ENCODE measurements at places on chromosomes 16 and 17.

DNA sequence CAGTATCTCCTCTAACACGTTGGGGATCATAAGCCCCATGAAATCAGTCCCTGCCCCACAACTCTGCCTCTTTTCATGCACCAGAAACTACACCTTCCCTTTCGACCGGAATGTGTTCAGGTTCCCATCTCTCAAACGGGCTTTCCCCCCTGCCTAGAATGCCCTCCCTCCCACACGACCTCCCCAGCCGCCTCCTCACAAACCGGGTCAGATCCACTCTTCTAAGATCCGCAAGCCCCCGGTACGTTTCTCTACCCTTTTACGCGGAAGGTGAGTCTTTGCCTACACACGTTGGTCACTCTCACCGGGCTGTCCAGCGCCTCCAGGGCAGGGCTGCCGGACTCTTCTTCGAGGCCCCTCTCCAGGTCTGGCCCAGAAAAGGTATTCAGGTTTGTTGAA lies 708 bp downstream of the DHX33 start:
- no peak for DNase-seq

DNA sequence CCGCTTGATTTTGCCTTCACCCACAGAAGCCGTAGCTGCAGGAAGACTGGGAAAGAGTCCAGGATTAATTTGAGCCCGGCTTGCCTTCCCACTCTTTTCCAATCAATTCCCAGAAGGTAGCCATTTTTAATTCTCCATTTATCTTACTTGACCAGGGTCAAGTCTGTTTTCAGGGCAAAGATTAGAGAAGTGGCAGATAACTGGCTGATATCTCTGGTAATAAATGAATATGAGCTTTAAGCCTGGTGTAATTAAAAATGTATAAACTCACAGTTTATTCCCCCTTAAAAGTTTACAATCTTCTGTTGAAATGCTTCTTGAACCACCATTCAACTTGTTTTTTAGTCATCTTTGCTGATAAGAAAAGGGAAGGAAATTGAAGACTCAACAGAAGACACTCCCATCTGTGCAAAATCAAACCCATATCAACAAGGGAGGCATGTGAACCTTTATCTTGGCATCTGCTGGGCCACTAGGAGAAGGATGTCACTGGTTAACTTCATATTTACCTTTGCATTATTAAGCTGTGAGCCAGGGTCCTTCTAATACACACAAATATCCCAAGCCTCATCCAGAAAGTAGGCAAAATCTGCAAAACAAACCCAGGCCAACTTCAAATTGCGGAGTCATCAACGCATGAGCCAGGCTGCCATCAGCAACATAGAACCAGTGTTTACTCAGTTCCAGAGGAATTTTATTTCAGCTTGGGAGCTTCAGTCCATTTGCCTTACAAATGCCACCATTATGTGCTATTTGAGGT lies 314.6 kb upstream of the MAF start:
- DNase-seq, result no peak

DNA sequence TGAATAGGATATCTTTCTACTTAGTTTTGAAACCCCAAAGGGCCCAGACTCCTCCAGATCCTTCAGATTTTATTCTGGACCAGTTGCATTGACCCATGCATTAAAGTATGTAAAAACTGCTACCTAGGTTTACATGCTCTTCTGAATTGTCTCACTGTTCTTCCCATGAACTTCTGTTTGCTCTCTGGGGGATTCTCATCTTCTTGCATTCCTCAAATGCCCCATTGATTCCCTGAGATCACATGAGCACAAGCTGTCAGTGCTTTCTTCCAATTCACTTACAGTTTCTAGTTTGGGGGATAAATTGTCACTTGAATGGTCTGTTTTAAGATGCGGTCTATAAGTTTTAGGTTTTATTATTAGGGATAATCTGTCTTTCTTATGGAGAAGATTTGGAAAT lies 188.9 kb upstream of the KIF2B start:
- no peak for DNase-seq

DNA sequence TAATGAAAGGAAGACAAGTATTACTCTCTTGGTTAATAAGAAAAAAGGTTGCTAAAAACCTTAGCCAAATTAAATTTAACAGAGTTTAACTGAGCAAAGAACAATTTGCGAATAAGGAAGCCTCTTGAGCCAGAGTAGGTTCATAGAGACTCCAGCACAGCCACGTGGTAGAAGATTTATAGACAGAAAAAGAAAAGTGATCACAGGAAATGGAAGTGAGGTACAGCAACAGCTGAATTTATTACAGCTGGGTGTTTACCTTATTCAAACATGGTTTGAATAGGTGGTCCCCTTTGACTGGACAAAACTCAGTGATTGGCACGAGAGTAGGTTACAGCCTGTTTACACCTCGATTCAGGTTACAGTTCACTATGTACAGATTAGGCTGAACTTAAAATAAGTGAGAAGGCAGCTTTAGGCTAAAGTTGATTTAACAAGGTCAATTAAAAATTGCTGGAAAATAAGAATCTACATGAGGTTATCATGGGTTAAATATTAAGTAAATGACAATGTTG lies 3.3 kb upstream of the CCL15 start:
- no peak for DNase-seq

GRCh38 chr17:41548844-41549595 lies 20.9 kb upstream of the KRT19 start:
- peak; percentile 82 for DNase-seq

DNA sequence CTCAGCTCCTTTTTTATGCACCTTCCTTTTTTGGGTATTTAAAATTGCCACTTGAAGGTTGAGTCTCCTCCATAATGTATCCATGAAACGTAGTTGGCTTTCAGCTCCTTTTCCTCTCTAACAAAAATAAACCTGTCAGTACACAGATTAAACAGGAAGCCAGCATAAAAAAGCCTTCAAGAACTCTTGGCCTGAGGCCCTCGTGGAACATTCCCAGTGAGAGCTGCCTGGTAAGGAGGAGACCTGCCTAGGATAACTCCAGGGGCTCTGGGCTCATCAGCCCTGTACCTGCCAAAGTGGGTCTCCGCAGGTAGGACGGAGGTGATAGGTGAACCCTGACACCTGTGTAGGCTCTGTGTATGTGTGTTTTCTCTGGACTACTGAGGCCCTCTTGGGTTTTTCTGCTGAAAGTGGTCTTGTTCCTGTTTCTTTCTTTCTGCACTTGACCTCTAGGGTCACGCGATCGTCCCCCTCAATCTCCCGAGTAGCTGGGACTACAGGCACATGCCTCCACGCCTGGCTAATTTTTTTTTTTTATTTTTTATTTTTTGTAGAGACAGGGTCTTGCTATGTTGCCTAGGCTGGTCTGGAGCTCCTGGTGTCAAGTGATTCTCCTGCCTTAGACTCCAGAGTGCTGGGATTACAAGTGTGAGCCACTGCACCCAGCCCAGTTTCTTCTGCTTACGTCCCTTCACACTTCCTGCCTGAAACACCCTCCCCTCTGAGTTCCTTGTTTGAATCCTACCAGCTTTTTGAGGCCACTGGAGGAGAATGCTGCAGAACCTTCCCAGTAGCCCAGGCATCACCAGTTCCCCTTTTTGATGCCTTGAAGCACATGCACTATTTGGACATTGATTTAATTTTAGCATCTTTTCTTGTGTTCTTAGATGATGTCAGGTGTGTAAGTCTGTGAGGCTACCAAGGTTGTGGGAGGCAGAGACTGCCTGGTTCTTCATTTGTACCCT lies 9.8 kb downstream of the PGS1 start:
- no peak for DNase-seq

- DNase-seq, result no peak
Measured at GRCh38 chr17:4001048-4001590, 36.9 kb upstream of the ATP2A3 start.

DNA sequence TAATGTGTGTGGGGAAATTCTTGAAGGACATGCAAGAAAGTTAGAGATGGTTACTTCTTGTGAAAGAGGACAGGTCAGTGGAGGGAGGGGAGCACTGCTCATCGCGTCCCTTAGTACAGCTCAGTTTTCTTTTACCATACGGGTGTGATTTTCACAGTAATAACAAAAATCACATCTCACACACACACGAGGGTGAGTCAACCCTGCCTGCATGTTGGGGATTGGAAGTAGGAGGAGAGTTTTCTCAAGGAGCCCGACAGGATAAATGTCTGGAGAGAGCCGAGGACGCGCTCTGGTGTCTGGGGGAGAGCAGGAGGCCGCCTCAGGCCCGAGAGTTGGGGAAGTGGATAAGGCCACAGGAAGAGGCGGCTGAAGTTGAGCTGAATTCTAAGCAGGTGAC lies 16.4 kb downstream of the PLCD3 start:
- DNase-seq, result no peak

DNA sequence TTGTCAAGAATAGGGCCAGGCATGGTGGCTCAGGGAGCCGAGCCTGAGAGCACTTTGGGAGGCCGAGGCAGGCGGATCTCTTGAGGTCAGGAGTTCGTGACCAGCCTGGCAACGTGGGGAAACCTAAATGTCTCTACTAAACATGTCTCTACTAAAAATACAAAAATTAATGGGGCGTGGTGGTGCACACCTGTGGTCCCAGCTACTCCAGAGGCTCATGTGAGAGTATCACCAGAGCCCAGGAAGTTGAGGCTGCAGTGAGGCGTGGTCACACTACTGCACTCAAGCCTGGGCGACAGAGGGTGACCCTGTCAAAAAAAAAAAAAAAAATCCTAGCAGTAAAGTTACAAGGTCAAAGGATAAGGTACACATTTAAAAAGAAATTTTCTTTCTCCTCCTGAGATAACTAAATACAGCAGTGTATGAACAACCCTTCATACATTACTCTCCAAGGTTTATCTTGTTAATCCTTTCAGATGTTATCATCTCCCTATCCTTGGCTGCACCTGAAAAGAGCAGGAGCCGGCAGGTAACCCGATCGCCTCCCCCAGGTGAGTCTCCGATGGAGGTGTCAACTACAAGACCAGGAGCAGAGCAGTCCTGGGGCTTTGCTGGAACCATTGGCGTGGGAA lies 122.3 kb downstream of the GOSR1 start:
- DNase-seq, result no peak

GRCh38 chr16:2751577-2752034 lies 832 bp upstream of the SRRM2 start:
- no peak for DNase-seq

DNA sequence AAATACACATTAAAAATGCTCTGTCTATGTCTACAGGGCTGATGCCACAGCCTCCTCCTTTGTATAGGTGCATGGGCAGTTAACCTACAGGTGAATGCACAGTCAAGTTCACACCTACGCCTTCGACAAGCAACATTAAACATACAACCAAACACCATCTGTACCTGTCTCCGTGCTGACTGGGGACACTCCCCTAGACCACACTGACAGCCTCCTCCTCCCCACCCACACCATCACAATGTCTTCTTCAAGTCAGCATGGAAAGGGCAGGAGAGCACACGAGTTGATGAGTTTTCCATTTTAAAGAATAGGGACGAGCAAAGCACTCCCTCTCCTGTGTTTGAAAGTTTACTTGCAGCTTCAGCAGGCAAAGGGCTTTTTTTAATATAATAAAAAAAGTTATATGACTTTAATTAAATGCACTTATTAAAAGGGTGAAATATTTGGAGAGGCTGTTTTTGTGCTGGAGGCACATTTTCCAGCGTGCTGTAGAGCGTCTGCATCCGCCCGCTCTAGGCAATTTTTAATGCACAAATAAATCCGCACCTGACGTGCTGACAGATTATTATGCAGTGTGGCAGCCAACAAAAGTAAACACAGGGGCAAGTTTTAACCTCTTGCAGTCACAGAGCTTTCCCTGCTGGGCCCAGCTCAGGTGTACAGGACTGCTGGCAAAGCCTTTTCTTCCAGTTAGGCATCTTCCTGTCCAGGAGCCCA lies 367.9 kb downstream of the SOX9 start:
- DNase-seq, result no peak

DNA sequence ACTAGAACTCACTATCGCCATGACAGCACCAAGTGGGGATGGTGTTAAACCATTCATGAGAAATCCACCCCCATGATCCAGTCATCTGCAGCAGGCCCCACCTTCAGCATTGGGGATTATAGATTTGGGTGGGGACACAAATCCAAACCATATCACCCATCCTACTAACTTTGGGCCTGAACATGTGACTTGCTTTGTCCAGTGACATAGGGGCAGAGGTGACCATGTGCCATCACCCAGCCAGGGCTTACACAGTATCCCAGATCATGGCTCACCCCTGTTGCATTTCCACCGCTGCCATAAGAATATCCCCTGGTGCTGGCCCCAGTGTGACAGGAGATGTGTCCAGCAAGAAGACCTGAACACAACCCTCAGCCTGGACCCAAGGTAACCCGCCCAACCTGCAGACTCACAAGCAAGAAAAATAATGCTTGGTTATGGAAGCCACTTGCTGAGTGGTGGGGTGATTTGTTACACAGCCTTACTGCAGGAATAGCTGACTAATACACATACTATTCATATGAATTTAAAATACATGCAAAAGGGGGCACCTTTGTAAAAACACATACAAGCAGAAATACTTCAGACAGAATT lies 130.9 kb downstream of the GSG1L start:
- no peak for DNase-seq

DNA sequence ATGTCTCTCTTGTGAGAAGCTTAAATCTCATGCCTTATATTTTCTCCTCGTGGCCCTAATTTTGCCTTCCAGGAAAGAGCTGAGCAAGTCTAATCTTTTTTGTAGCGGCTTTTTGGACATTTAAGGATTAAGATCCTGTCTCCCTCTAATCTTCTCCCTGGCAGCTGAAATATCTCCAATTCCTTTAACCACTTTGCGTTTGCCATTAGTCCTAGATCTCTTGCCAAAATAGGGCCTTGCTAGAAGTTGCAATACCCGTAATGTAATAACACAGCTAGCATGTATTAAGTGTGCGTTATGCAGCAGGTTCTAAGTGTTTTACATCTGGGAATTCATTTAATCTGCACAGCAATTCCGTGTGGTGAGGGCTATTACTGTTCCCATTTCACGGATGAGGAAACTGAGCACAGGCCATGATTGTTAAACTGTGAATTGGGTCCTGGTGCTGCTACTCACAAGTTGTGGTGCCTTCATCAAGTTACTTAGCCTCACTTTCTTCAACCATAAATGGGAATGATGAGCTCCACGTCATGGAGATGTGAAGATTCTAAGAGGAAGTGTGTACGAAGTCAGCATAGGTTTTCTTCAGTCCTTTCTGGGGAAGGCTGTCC lies 198.9 kb upstream of the ASIC2 start:
- no peak for DNase-seq
